ENCODE measurements at places on chromosomes 2 and 18.

GRCh38 chr2:137151731-137152130 lies 386.4 kb downstream of the THSD7B start:
- DNase-seq = no peak

DNA sequence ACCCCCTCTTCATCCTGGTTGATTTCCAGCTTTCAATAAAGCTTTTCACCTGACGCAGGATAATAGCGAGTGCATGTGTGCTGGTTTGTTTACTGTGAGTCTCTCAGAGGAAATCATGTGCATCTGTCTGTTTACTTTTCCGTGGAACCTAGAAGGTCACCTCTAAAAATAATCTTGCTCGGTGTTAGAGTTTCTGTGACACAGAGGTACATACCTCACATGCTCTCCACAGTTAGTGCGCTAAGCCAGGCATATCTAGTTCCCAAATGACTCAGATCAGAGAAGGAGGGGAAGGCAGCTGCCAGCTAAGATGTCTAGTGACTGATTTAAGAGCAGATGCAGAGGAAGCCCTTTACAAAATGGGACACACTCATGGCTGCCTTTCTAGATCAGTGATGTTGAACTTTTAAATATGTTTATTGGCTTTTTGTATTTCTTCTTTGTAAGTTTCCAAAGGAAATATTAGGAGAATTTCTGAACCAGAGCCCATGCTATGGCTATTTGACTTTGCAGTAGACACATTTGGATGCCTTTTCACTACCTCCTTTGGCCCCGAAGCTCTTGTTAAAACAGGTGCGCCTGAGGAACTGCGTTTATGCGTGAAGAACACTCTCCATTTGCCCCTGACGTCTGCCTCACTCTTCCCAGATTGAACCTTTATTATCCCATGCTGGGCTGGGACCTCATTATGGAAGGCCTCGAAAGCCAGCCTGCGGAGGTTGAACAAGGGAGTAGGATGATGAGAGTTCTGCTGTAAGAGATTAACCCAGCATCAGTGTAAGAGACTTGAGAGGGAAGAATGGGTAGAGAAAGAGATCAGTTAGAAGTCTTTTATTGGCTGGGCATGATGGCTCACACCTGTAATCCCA lies 145.6 kb downstream of the FAM161A start:
- DNase-seq = no peak

GRCh38 chr2:226076529-226076928 lies 677.0 kb downstream of the NYAP2 start:
- no peak for DNase-seq

- no peak for DNase-seq
Observed at GRCh38 chr18:68440433-68440832, 274.5 kb downstream of the TMX3 start.

- no peak for DNase-seq
Observed at GRCh38 chr2:176491172-176491904, 222.1 kb downstream of the MTX2 start.

DNA sequence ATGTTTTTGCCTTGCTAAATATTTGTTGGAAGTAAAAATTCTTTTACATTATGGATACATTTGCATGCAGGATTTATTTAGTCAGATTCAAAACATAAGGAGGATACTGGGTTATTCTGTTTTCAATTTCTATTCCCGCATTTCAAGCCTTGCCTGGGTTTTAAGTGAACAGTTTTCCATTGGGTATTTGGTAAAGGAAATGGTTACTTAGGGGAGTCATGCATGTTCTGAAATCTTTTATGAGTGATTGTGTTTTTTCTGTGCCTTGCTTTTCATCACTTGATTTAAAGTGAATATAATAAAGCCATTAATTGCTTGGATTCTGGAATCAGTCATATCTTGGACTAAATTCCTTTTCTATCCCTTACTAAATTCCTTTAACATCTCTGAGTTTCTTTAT lies 12.0 kb upstream of the SP9 start:
- no peak for DNase-seq

GRCh38 chr18:55440988-55441387 lies 147.0 kb downstream of the TCF4 start:
- no peak for DNase-seq

GRCh38 chr2:104859291-104859765 lies 5.4 kb downstream of the POU3F3 start:
- DNase-seq = no peak

DNA sequence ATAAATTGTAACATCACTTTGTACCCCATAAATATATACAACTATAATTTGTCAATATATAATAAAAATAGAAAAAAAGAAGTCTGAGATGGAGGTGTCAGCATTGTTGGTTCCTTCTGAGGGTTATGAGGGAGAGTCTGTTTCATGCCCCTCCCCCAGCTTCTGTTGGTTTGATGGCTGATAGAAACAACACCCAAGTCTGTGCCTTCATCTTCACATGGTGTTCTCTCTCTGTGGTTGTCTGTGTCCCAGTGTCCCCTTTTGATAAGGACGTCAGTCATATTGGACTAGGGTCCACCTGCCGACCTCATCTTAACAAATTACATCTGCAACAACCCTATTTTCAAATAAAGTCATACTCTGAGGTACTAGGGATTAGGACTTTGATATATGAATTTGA lies 20.3 kb upstream of the EHBP1 start:
- no peak for DNase-seq

GRCh38 chr2:123485056-123485455 lies 540.0 kb upstream of the CNTNAP5 start:
- DNase-seq = no peak

DNA sequence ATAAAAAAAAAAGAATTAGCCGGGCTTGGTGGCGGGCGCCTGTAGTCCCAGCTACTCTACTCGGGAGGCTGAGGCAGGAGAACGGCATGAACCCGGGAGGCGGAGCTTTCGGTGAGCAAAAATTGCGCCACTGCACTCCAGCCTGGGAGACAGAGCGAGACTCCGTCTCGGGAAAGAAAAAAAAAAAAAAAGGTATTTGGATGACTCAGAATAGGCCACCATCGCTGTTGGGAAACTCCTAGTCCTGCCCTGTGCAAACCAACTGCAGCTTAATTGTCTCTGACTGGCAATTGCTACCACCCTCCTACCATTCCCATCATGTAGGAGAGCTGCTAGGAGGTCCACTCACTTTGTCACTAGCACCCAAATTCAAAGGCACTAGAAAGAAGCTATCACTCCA lies 43.5 kb downstream of the ATP8B1 start:
- no peak for DNase-seq

DNA sequence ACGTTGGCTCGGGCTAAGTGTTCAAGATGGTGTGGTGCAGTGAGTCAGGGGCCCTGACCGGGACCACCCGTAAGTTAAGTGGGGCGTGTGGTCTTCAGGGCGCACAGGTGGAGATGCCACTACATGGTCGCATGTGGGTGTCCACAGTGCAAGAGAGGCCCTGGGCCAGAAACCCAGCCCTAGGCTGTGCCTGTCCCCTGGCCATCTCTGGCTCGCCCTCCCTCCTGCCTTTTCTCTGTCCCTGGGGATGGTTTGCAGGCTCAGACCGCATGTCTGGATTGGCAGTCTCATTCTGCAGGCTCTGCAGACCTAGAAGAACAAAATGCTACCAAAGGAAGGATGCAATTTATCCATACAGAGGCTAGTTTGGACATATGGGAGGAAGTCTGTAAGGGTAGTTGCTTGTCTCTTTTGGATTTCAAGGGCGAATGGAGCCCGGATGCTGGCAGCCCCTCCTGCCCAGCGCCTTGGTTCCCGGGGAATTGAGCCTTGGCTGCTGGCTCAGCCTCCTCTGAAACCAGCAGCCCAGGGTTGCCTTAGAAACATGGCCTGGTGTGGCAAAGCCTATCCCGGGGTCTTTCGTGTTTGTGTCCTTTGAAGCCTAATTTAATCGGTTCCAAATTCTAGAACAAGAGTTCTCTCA lies 417.5 kb upstream of the HS6ST1 start:
- no peak for DNase-seq

DNA sequence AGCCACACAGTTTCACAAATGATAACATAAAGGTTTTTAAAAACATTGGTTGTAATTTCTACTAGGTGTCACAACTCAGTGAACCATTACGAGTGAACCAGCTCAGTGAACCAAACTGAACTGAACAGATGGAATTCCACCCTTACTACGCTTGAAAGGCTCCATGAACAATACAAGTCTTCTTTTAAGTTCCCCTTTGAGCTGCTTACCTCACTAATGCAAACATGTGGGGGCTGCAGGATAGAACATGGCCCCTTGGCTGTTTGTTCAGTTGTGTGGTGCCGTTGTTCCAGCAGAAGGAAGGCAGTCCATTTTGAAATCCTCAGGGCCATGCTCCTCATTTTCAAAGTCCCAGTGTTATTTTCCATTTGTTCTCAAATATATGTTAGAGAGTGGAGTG lies 30.7 kb upstream of the KLHL14 start:
- no peak for DNase-seq

DNA sequence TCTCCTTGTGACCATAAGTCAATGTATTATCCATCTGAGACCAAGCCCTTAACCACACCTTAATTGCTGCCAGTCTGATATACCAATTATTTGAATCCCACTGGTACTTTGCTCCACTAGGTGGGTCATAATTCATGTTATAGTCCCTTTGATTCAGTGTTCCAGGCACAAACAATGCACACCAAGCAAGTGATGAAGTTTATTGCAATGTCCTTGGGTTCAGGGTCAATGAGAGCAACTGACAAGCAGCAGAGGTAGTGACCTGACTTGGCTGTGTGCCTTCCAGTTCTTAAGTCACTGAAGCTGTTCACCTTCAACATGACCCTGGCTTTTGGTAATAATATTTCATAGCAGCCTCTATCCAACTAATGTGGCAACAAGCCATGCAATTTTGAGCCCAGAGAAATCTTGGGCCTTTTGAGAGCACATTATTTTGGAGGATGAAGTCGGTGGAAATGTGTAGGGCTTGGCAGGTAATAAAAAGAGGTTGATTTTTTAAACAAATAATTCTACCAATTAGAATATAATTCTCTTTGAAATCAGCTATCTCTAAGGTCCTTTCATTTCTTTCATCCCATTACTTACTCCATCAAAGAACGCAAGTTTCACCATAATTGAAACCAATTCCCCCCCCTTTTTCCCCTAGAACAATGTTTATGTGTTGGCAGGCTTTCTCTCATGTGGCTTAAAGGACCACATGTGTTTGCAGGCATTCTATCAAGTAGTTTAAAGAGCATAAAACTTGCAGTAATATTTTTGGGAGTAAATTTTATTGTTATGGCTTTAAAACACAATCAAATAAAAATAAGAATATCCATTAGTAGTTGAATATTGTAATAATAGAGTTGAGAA lies 3.1 kb upstream of the CPO start:
- DNase-seq = no peak

DNA sequence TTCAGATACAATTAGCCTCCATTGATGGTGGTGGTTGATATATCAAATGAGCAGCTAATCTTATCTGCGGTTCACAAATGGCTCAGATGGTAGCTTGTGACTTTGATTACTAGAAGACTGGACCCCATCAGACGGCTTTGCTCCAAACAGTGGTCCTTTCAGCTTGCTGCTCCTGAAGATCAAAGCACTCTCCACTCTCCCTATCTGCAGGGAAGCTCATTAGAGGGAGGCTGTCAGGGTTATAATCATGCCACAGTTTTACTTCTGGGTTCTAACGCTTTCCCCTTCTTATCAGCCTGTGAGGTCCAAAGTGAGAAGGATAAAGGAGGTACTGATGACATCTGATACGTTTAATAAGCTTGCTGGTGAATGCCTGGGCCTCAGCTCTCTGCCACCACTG lies 247.1 kb upstream of the NT5C1B start:
- DNase-seq = no peak

All from hematopoietic multipotent progenitor cell treated with erythropoietin and hydrocortisone succinate and interleukin-3 and kit ligand, for 17 days (in vitro differentiated cells).